Coronary artery (tissue), 2 donors: ENCODE measurements at places on chromosomes 6 and 20.

- no peak for DNase-seq
These were observed 256.3 kb downstream of the ADGRB3 start for GRCh38 chr6:68891419-68891818.

- DNase-seq = no peak
These were observed 113.0 kb upstream of the CEP162 start for GRCh38 chr6:84340422-84340821.

GRCh38 chr6:67916399-67916798 is 718.7 kb upstream of the ADGRB3 start:
- DNase-seq = no peak

DNA sequence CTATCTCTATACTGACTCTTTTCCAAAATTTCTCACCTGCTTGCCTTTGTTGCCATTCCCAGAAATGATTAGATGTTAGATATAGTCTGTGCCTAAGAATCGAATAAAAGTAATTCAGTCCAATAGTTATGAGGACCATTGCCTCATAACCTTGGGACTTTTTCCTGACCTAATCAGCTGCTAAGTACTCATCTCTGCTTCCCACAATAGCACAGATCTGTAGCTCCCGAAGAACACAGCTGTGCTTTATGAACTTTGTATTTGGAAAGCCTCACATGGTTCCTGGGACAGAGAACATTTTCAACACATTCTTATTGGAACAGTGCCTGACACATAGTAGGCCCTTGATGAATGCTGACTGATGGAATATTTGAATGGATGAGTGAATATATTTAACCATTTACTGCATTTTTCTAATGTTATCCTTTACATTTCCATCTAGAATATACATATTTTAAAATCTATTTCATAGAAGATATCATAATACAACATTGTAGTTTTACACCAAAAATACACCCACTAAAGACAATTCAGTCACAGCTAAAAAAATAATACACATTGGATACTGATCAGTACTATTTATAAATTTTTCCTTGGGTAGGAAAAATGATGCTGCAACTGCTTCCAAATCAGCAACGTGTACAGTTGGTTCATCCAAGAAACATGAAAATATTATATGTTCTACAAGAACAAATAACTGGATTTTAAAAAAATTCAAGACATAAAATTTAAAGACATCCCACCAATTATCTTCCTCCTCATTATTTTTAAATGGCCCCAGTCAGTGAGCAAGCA is 53.9 kb downstream of the HS3ST5 start:
- DNase-seq = no peak

DNA sequence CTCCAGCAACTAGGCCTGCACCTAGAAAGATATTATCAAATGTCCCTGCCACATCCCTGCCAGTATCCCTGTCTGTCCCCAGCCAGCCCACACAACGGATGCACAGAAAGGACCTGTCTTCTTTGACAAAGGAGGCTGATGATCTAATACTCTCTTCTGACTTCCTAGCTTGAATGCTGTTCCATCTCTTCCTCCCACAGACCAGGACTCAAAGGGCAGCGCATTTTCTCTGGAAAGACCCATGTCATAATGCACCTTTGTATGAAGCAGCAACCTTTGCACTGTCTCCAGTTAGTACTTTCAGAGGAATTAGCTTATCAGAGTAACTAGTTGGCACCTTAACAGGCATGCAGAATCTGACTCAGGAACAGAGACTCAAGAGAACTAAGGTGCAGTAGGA is 53.3 kb upstream of the TAF8 start:
- no peak for DNase-seq

- DNase-seq = no peak
These were observed 39.9 kb downstream of the TBC1D7 start for GRCh38 chr6:13288481-13288880.

- peak; percentile 99 for DNase-seq
These were observed at the start of gene ACSS2 for GRCh38 chr20:34876406-34877282. Gene ACSS2 (plus strand): TSS chr20:34876612. CDS start chr20:34876646, 34 bp downstream.
